Stimulated activated naive B cell treated with anti-CD40 and anti-IgM and Interleukin-4, amounts not matched to agents 10 μg/mL and 1 μg/mL and 100 μg/mL, for 72 hours (primary cell): ENCODE measurements at places on chromosomes 6 and 20.

DNA sequence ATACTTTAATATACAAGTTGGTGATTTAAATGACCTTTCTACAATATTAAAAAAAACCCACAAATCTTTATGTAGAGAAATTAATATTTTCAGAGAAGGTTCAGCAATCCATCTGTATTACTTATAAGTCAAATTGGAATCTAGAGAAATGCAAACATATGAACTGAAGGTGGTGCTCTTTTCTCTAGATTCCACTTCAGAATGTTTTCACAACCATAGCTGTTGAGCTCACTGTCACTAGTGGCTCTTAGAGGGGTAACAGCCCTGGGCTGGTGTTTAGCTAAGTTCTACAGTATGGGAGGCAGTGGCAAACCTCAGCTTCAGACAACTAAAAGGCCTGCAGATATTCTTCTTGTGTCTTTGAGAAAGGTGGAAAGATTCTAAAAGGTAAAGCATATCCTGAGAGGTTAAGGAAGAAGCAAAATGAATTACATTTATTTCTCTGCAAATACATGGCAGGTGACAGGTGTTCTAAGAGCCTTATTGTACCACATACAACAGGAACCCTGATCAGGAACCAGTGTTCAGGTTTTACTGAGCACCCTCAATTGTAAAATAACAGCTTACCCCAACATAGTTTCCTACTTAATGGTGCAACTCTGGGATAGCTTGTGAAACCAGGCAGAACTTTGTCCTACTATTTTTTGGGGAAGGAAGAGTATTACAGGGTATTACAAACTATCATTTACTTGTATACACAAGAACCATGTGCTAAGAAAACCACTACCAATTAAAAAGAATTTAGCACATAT is 56.6 kb upstream of the SAMHD1 start:
- no peak for DNase-seq

DNA sequence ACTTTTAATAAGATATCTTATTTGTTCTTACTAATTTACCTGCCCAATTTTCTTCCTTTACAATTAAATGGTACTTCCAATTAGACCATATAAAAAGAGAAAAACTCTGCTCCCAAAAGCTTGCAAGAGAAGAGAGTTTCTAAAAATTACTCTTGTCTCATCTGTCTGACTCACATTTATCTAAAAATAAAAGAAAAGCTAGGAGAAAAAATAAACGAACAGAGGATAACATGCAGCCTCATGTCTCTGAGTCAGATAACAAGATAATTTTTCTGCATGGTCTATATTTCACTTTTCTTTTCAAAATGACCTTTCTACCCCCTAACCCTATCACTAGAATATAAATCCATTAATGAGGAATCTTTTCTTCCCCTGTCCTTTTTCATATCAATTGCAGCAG is 127.2 kb upstream of the TCF21 start:
- no peak for DNase-seq

GRCh38 chr20:63740627-63741353 is 1.2 kb downstream of the SLC2A4RG start:
- DNase-seq: no peak

DNA sequence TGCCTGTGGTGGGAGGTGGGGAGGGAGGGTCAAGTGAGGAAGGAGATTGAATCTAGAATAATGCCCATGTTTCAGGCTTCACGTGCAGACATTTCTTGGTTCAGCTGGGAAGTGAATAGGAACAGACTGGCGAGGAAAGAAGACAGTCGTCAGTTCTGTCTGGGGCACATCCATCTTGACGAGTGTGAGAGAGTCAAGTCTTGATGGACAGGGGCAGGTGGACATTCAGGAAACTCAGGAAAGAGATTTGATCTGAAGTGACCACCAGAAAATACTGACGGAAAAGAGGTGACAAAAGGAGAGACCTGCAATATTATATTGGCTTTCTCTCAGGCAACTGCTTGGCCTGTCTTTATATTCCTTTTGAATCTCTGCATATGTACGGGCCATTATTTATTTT is 68.6 kb downstream of the ESR1 start:
- DNase-seq: no peak

GRCh38 chr6:87104667-87105066 is 9.8 kb upstream of the CGA start:
- DNase-seq: no peak

GRCh38 chr6:170445487-170445886 is 107.6 kb downstream of the PSMB1 start:
- DNase-seq: no peak

GRCh38 chr6:67112120-67112519 is 1405.1 kb upstream of the EYS start:
- DNase-seq: no peak

DNA sequence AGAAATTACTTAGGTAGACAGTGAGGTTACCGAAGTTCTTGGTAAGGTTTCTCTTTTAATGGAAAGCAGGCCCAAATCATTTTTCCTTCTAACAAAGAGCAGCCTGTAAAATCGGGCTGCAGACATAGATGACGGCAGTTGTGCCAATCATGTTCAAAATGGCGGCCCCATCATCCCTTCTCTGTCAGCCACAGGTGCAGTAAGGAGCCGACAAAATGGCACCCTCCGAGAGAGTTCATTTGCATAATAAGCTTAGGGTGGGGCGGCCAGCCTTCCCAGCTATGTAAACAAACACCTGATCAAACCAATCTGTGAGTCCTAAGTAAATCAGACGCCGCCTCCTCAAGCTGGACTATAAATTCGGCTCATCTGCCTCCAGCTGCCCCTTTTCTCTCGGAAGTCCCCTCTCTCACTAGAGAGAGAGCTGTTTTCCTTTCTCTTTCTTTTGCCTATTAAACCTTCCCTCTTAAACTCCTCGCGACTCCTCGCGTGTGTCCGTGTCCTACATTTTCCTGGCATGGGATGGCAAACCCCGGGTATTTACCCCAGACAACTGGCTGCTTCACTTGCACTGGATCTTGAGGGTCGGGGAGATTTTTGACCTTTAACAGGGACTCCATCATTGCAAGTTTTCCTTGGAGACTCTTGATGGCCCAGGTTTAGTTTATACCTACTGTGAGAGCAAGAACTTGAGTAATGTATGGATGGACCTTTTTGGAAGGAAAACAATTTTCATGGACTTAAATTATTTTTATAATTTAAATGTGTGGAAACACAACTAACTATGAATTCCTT is 8.9 kb upstream of the DDR1 start:
- no peak for DNase-seq

DNA sequence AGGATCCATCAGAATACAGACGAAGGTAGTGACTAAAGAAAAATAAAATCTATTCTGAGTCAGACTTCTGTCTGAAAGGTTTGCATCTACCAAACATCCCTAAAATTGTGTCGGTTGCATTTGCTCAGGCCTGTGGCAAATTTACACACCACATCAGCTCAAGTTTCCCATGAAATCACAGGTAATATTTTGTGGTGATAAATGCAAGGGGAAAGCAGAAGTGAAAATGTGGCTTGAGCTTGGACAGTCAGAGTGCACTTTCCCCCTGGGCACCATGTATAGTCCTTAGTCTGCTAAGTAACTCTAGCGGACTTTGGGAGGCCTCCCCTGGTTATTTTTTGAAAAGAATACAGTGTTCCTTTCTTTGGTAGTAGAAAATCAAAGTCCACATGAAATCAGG is 159.1 kb downstream of the PKHD1 start:
- DNase-seq: no peak

DNA sequence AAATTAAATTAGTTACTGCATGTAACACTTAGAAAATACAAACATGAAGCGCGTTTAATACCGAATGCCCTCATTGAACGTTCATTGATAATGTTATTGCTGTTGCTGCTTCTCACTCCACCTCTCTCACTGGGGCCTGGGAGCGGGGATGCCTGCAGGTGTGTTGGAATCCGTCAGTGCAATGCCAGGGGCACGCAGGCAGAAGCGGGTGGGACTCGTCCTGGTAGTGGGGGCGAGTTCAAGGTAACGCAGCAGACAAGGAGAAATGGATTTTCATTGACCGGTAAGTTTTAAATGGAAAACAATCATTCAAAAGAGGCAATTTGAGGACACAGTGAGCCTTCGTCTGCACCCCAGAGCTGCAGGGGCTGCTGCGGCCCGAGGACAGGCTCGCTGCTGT is 71.2 kb upstream of the AFDN start:
- no peak for DNase-seq

DNA sequence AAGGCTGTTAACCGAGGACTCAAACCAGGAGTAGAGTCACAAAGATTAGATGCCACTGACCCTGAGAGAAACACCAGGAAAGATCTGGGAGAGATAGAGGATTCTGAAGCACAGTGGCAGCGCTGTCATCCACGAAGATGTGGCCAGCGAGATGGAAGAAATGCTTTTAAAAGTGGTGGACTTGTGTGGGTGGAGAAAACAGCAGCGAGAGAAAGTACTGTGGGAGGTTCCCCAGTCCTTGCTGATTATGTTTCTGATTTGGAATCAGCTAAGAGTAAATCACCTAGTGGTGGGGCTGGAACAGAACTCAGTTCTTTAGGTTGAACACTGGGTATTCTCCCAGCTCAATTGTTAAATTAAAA is 435 bp upstream of the ZNF322 start:
- DNase-seq: no peak

GRCh38 chr20:43191946-43192863 is 2.5 kb upstream of the PTPRT start:
- DNase-seq: no peak

DNA sequence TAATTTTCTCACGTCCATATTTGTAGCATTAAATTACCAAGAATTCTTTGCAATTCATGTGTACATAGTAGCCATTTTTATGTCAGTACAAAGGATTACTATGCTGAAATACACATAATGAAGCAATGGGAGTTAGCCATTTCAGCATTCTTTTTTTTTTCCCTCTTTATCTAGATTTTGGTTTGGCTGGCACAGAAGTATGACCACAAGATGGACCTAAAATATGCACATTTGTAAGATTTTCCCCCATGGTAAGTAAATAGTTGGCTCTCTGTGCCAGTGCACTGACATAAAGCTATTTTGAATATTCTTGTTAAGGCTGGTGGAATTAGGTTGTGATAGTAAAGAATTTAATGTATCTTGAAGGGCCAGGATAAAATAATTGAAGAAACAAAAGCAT is 486.1 kb upstream of the BTBD3 start:
- no peak for DNase-seq

DNA sequence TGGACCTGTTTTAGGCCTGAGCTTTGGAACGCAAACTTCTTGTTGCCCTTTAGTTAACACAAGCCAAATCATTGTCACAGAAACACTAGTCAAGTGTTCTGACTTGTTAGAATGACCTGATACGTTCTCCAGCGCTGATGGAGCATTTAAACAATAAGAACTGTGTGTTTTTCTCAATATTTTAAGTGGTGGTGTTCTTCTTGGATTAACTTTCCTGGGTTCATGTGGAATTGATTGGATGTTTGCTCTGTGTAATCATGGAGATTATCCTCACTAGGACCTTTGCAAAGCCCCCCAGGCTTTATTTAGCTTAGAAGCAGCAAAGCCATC is 1.6 kb downstream of the LRRC1 start:
- no peak for DNase-seq

DNA sequence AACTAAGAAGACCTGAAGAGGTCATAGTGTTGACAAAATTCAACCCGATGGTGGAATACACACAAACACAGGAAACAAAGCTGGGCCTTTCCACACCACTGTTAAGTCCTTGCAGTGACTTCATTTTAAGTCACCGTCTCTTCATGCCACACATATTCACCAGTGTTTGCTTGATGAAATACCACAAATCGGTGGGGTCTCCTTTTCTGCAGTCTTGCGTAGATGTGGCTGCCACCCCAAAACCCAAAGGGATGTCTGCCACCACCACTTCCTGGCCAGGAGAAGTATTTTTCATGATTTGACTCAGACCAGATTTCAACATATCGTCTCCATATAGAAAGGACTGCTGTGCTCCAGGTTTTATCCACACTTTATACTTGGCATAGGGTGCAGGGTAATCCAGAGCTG is 11.0 kb upstream of the COL10A1 start:
- no peak for DNase-seq

DNA sequence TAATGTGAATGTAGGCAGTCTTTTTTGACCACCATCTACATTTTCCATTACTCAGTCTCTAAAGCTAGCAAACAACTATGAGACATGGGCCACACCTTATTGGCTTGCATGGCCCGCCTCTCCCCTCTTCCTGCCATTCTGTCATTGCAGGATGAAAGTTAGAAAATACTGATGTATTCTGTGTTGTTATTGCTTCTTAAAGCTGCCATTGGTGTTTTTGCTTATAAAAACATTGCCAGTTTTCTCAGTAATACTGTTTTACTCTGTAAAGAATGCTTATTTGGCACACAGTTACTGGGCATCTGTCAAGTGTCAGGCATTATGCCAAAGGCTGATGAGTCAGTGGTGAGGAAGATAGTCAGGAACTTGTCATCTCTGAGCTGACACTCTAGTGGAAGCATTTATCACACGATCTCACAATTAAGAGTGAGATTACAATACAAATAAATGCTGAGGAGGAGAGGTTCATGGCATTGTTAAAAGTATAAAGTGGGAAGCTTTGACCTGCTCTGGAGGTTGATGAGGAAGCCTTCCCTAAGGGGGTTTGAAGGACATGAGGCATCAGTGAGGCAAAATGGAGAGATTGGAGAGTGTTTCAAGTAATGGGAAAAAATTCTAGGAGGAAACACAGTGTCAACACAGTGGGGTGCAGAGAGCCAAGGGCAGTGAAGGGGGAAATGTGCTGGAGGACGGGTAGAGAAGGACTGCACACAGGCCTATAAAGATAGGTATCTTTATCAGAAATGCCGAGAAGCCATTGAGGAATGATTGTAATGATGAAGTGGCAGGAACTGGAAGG is 14.7 kb downstream of the KLHL32 start:
- DNase-seq: no peak

DNA sequence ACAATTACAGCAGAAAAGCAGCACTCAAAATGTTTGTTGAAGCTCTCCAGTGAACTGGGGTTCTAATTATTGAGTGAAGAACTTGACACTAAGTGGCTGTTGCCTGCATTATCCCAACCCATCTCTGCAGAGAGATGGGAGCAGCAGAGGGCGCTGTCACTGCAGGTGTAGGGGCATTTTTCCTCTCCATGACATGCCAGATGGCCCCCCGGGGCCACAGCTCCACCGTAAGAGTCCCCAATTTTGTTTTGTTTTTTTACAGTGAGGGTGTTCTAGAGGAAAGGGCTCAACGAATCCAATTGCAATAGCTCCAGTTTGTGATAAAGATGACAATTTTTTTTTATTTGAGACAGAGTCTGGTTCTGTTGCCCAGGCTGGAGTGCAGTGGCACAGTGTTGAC is 1.9 kb upstream of the FUCA2 start:
- DNase-seq: no peak

GRCh38 chr6:14665827-14666724 is 548.5 kb downstream of the CD83 start:
- peak; percentile 70 for DNase-seq

GRCh38 chr6:105151644-105152043 is 28.2 kb downstream of the POPDC3 start:
- DNase-seq: no peak

GRCh38 chr6:5215159-5215558 is 45.6 kb downstream of the LYRM4 start:
- no peak for DNase-seq

GRCh38 chr6:84227044-84227433 is 404 bp downstream of the CEP162 start:
- DNase-seq: no peak
